ENCODE measurements at places on chromosomes 16 and 17.

GRCh38 chr16:49003022-49003421 lies 278.6 kb downstream of the CBLN1 start:
- no peak for DNase-seq

GRCh38 chr17:78390241-78391050 lies 12.0 kb downstream of the PGS1 start:
- DNase-seq = no peak

DNA sequence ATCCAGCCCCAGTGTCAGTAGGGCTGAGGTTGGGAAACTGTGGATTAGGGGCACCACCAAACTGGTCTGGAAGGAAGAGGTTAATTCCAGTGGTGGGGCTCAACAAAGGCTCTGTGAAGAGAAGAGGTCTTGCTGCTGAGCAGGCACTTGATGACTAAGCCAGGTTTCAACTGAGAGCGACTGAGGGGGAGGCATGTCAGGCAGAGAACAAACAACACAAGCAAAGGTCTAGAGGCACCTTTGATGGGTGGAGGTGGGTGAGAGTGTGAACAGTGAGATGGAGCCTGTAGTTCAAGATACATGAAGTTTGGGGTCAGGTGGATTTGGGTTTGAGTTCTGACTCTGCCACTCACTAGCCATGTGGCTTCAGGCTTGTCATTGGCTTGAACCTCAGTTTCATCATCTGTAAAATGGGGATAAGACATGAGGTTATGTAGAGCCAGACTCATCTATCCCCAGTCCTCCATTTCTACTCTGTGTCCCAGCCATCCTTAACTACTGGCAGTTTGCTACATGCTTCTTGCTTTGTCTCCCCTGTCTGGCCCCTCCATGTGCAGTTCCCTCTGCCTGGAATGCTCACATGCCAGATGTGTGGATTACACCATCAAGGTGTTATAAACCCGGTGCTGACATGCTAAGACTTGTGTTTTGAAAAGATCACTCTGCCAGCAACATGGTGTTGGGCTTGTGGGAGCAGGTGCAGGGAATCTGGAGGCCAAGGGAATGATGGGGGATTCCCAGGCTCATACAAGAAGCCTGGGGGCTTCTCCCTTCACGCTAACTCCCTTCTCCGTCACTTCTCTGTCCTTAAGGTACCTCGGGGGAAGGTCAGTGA lies 3.0 kb upstream of the RMI2 start:
- DNase-seq = no peak

GRCh38 chr17:80798595-80799537 lies 192.8 kb upstream of the CHMP6 start:
- DNase-seq = no peak

- DNase-seq = no peak
Measured at GRCh38 chr16:405548-406506, 4.1 kb downstream of the DECR2 start.

GRCh38 chr17:8745586-8746500 lies 1.2 kb upstream of the CCDC42 start:
- DNase-seq = no peak

DNA sequence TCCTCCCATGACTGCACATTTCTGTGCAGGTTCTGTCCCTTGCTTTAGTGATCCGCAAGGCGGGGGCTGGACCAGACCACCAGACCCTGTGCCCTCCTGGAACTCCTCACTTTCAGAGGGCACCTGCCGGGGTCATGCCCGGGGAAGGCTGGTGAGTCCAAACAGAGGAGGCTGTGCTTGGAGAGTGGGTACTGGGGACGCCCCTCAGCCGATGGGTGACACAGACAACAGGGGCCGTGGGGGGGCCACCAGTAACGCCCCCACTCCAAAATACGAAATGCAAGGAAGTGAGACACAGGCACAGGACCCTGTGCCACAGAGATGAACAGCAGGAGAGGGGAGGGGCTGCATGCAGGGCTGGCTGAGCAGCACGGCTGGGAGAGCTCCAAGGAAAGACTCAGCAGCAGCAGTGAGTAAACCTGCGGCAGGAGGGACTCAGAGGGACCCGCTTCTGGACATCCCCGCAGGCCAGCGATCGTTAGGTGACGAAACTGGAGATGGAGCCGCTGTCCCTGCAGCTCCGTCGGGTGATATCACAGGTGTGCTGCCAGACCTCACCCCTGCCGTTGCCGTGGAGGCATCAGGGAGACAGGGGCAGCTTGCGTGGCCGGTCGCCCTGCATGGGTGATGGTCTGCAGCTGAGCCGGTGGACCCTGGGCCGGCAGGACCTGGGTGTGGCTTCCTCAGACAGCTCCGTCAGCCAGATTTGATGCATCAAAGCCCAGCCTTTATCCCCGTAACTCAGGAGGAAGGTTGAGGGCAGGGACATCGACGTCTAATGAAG lies 71.2 kb upstream of the GNG13 start:
- DNase-seq = no peak

- no peak for DNase-seq
Measured at GRCh38 chr17:41058741-41059140, 1.2 kb downstream of the KRTAP2-3 start.

DNA sequence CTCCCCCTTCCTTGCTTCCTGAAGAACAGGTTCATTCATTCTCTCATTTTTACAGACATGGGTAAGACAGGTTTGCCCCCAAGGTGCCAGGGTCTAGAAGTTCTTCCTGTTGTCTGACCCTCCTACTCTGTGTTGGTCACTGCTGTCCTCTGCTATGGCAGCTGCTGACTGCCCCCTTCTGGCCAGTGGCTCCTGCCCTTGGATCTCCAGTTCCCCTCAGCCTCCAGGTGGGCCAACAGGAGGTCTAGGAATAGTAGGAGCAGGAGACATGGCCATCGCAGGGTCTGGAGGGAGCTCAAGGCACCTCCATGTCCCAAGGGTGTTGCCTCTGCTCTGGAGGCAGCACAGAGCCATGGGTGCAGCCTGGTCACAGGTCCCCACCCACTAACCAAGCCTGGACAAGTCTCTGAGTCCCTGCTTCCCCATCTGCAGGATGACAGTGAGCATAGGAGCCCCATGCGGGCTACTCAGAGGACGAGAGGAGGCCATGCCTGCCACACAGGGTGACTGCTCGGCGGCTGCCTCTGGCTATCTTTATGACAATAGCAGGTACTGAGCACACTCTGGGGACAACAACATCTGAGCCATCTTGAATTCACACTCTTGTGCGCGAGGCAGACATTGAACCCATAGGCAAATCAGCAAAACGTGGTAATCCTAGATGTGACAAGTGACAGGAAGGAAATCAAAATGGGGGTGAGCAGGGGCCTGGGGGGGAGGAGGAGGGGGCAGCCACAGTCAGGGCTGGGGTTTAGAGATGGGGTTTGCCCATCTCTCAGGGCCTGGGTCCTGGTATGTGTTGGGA lies 27.0 kb upstream of the NXPH3 start:
- no peak for DNase-seq

GRCh38 chr16:51302042-51302441 lies 151.0 kb upstream of the SALL1 start:
- no peak for DNase-seq

GRCh38 chr17:39658760-39659159 lies 6.4 kb upstream of the TCAP start:
- no peak for DNase-seq

GRCh38 chr17:36812762-36813161 lies 124.5 kb upstream of the LHX1 start:
- DNase-seq = no peak

DNA sequence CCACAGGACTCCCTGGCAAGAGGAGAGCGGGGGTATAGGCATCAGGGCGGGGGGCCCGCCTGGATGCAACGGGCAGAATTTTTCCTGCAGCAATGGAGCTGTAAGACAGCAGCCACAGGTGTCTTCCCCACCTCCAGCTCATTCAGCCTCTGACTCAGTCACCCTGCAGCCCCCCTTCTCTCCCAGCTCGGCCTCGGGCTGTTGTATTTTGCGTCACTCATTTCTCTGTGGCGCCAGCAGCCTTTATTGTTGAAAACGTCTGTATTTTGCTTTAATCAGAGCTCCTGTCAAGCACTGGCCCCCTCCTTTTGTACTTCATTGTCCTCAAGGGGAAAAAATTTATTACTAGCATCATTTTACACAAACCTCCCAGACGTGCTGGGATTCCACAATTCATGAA lies 117.7 kb downstream of the WSCD1 start:
- DNase-seq = no peak

GRCh38 chr16:73315645-73316044 lies 267.7 kb upstream of the ZFHX3 start:
- DNase-seq = no peak

GRCh38 chr17:73386561-73386960 lies 74.8 kb upstream of the CDC42EP4 start:
- no peak for DNase-seq

DNA sequence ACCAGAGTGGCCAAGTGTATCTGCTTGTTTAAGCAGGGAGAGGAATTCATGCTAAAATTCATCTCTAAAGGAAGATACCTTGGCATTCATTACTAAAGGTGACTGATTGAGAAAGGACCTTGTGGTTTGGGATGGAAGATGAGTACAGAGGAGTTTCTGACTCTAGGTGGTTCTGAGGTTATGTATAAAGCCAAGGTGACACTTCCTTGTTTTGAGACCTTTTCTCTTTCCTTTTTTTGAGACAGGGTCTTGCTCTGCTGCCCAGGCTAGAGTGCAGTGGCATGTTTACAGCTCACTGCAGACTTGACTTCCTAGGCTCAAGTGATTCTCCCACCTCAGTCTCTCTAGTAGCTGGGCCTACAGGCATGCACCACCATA lies 9.1 kb downstream of the ABHD15 start:
- no peak for DNase-seq

DNA sequence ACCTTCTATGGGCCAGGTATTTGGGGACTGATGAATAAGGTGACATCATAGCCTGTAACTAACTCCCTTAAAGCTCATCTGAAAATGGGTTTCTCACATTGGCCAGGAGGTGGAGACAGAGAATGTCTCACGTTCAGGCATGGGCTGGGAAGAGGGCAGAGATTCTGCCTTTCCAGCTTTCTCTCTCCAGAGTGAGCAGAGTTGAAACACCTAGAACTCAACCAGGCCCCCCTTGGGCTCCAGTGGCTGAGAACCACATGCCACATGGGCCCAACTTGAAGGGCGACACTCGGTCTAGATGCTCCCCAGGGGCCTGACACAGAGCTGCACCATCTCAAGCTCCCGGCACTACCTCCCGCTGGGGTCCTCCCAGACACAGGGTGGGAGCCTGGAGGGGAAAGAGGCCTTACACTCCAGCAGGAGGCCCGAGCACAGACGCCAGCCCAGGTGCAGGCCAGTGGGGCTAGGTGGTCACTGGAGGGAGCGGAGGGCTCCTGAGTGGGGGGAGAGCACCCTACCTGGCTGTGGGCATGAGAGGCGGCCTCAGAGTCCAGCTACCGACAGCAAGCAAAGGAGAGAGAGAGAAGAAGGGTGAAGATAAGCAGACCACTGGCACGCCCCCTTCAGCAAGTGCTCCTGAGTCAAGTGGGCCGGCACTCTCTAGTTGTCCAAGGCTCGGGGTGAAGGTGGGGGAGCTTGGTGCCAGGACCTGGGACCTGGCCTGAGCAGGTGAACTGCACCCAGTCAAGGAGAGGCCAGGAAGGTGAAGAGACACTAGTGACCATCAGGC lies 55.9 kb downstream of the MYO18A start:
- peak; percentile 25 for DNase-seq

- DNase-seq = no peak
Measured at GRCh38 chr17:28920201-28920600, 17.3 kb upstream of the DHRS13 start.

DNA sequence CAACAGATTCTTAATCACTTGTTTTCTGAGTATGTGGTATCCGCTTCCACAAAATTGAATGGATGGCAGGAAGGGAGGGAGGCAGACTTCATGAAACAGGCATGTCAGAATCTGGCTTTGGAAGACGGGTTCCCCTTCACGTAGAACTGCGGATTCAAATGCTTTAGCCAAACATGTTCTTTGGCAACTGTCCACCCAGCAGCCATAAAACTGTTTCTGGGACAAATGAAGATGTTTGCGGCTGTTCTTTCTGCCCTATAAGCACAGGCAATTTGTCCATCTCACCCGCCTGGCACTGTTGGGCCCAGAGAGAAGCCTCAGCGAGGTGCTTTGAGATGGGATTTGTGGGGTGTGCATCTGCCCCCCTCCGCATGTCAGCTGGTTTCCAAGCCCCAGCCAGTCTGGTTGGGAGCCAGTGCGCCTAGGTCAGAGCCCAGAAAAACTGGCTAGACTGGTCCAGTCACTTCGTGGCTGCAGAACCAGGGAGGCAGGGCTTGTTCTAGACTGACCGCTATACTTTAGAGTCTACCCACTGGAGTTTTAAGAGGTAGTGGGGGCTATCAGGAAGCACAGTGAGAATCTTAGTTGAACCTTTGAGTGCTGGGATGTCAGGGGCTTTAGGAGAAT lies 6.3 kb downstream of the CRHR1 start:
- no peak for DNase-seq

DNA sequence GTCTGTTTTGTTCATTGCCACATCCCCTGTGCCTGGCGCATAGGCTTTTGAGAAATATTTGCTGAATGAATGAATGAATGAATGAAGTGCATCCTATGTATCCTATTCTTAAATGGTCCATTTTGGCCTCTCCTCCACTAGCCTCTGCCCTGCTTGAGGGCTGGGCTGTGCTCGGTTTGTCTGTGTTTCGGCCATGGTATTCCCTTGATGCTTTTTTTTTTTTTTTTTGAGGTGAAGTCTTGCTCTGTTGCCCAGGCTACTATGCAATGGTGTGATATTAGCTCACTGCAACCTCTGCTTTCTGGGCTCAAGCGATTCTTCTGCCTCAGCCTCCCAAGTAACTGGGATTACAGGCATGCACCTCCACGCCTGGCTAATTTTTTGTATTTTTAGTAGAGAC lies 110.1 kb downstream of the NTN1 start:
- no peak for DNase-seq

DNA sequence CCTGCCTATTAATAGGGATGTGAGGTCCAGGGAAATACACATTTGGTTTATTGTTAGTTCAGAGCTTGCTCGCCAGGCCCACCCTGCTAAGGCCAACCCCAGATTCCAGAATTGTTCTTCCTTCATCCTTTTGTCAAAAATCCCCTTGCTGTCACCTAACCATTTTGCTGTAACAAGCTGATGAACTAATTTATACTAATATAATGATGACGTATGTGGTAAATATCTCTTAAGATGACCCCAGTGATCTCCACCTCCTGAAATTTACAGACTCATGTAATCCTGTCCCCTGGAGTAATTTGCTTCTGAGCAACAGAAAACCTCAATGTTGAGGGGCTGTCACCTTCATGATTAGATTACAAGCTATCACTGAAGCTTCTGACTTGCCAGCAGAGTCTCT lies 236.3 kb upstream of the N4BP1 start:
- DNase-seq = no peak

DNA sequence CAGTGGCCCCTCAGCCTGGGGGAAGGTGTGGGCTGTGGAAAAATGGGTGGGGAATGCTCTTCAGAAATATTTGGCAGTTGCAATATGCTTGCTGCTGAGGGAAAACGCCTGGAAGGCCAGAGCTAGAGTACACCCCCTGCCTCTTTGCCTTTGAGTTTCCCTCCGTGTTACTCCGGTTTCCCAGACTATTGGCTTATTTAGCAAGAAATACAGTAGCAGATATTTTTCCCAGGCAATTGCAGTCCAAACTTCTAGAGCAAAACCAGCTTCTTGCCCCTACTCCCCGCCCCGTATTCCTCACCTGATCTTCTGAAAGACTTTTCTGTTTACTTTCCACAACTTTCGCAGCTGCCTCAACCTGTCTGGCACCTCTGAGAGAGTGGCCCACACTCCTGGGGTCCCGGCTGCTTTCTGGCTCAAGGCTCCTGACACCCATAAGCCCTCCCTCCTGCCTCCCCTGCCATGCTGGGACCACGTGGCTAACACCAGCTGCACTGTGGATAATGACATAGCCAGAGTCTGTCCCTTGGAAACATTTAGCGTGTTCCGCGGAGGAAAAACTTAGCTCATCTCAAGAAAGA lies 45.8 kb upstream of the HELZ start:
- DNase-seq = no peak

Data from NCI-H510A (cell line).